ENCODE measurements at places on chromosomes 5 and 9.

DNA sequence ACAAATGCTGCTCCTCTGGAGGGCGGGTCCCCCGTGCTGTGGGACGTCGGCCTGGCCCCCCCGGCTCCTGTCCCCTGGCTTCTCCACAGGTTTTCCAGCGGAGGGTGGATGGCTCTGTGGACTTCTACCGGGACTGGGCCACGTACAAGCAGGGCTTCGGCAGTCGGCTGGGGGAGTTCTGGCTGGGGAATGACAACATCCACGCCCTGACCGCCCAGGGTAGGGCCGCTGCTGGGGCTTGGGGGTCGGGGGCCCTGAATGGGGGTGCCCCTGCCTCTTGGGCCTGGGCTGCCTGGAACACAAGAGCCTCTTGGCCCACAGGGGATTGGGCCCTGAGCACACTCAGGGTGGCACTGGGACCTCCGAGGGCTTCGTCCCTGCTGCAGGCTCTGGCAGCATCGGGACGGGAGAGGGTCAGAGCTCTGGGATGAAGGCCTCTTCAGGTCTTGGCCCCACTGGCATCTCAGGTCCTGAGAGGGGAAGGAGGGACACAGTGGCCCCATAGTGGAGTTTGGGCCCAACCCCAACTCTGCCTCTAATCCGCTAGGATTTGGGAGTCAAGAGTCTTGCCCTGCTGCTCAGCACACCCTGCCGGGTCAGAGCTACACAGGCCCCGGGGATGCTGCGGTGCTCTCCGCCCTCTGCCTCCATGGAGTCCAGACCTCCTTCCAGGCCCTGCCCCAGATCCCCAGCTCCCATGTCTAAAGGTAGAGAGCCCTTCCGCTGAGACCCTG is 5.2 kb downstream of the FCN2 start:
- ATAC-seq: no peak

- ATAC-seq: peak; percentile 73
Measured at GRCh38 chr9:120655005-120655622, 59.2 kb downstream of the MEGF9 start.

DNA sequence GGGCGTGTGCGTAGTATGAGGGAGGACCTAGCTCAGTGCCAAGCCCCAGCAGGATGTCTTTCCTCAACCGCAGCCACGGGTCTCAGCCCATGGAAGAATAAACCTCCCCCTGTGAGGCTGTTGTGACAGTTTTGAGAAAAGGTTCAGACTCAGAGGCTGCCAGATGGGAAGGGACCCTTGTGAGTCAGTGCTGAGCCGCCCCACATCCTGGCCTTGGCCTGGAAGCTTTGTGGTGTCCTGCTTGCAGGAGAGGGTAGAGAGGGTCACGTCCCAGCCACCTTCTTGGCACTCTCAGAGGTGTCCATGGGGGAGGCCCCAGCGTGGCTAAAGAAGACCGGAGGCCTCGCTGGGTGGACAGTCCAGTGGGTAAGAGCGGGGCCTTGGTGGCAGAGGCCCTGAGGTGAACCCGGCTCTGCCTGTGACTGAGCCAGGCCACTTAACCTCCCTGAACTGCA is 2.8 kb downstream of the GRHPR start:
- no peak for ATAC-seq

GRCh38 chr5:111691914-111692313 is 65.1 kb downstream of the NREP start:
- no peak for ATAC-seq

DNA sequence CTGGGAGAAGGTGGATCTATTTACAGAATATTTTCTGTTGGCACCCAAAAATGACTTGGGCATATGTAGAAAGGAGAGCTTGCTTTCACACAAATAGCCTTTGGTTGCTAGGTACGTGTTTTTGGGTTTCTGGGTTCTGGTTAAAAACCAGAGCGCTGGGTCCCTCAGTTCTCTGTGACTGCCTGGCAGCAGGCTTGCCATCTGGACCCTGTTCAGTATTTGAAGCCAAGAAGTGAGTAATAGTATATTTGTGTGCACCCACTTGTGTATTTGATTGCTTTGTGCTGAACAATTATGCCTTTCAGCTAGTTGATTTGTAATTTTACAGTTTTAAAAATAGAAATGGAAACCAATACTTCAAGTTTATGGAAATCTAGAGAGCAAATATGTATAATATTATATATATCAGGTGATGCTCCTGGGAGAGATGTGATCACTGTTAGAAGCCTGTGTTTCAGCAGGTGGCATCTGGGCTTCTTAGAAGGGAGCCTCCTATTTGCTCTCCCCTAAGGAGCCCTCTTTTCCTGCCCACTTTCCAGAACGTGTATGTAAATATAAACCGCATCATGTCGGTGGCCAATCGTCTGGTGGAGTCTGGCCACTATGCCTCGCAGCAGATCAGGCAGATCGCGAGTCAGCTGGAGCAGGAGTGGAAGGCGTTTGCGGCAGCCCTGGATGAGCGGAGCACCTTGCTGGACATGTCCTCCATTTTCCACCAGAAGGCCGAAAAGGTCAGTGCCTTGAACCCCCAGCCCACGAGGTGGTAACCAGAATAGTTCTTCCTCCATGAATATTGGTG is 153.6 kb downstream of the TRIO start:
- no peak for ATAC-seq

DNA sequence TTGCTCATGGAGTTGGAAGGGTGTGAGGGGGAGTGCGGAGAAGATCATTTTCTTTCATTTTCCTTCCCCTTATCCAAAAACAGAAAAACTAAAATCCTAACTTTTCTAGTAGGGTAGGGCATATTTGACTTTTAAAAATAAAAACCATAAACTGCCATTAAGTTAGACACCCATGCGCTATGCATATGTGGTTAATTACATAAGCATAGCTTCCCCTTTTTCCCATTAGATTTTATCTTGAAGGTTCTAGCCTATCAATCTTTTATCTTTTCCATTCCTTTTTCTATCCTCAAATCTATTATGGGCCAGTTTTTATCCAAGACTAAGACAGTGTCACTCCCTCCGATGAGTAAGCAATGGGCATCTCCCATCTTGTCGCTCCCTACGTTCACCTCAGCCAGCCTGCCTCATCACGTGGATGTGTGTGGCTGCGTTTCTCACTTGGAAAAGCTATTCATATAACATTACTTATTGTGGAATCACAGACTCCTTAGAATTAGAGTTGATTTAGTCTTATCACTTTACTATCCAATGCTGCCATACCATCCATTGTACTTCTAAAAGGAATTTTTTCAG is 49.2 kb downstream of the PCSK5 start:
- no peak for ATAC-seq

DNA sequence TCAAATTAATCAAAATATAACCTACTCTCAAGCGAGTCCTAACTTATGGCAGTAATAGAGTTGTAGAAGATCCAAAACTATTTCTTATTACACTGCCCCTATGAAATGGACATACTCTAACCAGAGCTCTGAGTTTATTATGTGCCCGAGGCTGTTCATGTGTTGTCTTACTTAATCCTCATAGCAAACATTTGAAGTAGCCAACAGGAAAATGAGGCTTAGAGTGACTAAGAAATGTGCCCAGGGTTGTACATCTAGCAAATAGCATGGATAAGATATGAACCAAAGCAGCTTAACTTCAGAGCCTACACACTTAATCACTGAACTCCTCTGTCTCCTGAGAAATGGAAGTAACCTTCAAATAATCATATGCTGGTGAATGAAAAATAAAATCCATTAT is 1551.7 kb downstream of the MAT2B start:
- ATAC-seq: no peak

DNA sequence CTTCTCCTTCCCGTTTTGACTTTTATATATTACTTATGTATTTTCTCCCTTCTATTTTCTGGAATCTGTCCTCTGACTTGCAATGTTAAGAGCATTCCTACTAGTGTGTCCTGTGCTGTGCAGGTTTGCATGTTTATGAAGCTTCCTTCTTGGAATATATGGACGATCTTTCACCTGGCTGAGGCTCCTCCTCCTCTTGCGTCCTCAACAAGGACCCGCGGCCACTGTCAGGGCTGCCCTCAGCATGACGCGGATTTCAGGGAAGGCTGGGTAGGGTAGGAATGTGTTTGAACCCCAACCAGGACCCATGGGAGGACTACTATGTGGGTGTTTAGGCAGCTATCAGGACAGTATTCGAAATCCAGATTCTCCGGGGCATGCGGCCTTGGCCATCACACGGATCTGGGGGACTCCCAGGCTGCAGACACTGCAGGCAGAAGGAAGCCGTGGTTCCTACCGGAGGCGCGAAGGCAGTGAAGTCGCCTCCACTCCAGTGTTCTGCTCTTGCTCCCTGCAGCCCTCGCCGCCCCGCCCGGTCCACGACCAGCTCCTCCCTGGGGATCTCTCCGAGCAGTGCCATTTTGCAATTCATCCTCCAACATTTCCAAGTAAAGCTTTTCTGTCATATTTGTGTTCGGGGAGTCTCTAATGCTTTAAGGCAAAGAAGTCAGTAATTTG is 37.0 kb upstream of the OSMR start:
- ATAC-seq: no peak

GRCh38 chr9:130286781-130287428 is 21.3 kb downstream of the HMCN2 start:
- no peak for ATAC-seq

GRCh38 chr9:134475011-134475790 is 148.9 kb downstream of the RXRA start:
- peak; percentile 36 for ATAC-seq

DNA sequence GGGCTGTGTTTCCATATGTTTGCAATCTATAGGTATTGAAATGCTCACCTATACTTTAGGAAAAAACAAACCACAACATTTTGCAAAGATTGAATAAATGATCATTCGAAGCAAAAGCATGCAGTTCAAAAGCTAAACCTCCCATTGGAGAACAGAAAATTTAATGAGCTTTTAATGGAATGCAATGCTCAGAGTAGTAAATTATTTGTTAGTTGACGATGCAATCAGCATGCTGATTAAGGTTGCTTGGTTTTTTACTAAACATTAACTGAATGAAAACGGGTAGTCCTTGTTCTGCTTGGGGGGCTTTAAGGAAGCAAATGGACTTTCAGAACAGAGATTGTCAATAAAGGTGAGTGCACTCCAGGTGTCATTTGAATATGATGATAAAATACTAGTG is 123.3 kb upstream of the TMEM161B start:
- no peak for ATAC-seq

DNA sequence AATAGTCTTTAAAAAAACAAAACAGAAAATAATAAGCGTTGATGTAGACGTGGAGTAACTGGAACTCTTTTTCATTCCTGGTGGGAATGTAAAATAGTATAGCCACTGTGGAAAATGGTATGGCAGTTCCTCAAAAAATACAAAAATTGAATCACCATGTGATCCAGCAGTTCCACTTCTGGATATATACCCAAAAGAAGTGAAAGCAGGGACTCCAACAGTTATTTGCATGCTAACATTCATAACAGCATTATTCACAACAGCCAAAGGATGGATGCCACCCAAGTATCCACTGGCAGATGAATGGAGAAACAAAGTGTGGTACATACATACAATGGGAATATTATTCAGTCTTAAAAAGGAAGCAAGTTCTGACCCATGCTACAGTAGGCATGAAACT is 4.2 kb upstream of the PHF2 start:
- no peak for ATAC-seq

GRCh38 chr9:91948101-91948596 is 1.9 kb downstream of the ROR2 start:
- no peak for ATAC-seq

- no peak for ATAC-seq
Measured at GRCh38 chr9:109510506-109510905, 12.4 kb upstream of the PTPN3 start.

- ATAC-seq: no peak
Measured at GRCh38 chr5:177449140-177450061, 2.8 kb downstream of the PRR7 start.

DNA sequence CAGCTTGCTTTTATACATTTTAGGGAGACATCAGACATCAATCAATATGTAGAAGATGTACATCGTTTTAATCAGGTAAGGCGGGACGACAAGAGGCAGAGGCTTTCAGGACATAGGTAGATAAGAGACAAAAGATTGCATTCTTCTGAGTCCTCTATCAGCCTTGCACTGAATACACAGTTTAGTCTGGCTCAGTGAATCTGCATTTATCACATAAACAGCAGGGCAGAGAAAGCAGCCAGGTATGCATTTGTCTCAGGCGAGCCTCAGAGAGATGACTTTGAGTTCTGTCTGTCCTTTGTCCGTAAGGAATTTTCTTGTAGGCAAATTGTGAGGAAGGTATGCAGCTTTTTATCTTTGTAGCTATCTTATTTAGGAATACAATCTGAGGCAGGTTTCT is 202.8 kb upstream of the TAS2R1 start:
- ATAC-seq: no peak

- ATAC-seq: no peak
Measured at GRCh38 chr5:5487585-5488360, 65.3 kb downstream of the ICE1 start.

DNA sequence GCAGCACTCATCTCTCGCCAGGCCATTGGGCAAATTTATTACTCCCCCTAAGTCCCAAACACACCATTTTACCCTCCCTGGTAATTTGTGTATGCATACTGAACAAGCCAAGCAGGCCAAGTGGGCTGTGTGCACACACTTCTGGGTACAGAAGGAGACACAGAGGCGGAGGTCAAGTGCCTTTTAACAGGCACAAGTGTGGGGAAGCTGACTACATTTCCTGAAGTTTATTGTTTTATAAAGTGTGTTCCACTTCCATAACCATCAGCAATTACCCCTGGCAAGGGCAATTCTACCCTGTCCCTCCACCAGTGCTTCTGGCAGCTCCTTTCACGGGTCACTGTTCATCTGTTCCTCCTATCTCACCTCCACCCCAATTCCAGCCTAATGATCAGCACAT is 93.9 kb downstream of the SETX start:
- ATAC-seq: no peak

DNA sequence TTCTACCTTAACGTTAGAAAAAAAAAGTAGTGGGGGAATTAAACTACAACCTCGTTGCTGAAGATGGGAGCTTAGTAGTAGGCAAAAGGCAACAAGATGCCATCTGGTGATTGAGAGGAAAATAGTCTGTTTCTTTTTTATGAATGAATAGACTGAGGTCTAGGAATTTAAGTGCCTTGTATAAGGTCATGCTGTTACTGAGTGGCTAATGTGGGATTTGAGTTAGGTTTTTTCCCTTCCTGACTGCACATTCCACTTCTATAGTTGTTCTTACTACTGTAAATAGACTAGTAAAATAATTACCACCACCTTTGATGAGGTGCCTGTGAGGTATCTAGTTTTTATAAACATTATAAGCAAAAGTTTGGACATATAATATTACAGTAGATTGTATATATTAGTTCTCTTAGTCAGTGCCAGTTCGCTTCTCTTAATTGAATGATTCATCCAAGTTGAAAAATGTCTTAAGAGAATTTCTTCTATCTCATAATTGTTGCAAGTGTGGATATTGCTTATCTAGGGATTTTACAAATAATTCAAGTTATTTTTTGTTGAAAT is 19.1 kb downstream of the FSD1L start:
- ATAC-seq: no peak

GRCh38 chr9:128986671-128987070 is 39.2 kb downstream of the NUP188 start:
- ATAC-seq: no peak

- no peak for ATAC-seq
Measured at GRCh38 chr5:120150770-120151169, 313.3 kb upstream of the PRR16 start.
